Cortex of kidney (tissue), 1 donor: ENCODE measurements at places on chromosomes 7 and 10.

- no peak for DNase-seq
Observed at GRCh38 chr10:123149568-123150270, 1.8 kb downstream of the HMX2 start.

DNA sequence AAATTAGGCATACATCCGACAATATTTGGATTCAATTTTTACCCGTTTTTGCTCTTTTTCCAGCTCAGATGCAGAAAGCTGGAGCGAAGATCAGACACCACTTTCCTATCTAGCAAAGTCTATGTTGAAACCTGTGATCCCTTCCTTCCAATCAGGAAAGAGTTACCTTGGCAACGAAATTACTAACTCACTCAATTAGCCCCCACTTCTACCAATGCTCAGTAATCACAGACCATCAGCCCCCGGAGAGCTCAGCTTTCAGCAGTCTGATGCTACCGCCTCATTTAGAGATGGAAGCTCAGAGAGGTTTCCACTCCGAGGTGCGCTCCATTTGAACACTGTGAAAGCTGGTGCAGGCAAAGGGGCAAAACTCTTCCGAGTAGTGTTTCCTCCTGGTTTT is 6.7 kb downstream of the FRAT1 start:
- no peak for DNase-seq

- DNase-seq: no peak
Observed at GRCh38 chr10:70565556-70566514, 36.7 kb downstream of the PRF1 start.

DNA sequence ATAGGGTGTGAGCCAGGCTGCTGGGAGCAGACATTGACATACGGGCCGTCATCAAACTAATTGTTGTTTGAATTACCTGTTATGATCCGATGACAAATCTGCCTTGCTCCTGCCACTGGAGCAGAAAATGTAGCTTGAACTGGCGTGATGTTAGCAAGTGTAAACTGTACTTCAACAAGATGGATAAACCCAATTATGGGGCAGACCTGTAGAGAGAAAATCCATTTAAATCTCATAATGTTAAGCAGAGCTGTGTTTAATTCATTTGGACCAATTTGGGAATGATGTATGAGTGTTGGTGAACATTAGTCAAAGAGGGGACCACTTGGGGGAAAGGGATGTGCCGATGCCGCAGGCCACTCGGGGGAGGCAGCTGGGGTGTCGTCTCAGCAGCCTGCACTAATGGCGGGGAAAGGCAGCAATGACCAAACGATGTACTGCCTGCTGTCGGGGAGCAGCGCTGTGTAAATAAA is 27.4 kb downstream of the TCF7L2 start:
- DNase-seq: no peak

DNA sequence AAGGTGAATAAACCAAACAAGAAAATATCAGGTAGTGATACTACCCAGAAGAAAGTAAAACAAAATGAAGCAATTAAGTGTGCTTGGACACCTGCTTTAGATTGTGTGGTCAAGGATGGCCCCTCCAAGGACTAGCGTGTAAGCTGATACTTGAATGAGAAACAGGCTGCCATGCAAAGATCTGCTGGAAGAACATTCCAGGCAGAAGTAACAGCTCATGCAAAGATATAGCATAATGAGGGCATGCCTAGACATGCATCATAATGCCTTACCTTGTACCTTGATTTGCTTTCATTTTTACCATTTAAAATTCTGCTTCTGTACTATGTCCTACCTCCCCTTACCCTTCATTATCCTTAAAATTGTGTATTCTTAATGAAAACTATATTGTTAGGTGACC is 74.8 kb upstream of the HDAC9 start:
- DNase-seq: no peak

GRCh38 chr7:47317487-47317886 is 264.4 kb downstream of the TNS3 start:
- DNase-seq: no peak

- no peak for DNase-seq
Observed at GRCh38 chr7:4707980-4708411, 25.9 kb downstream of the FOXK1 start.

DNA sequence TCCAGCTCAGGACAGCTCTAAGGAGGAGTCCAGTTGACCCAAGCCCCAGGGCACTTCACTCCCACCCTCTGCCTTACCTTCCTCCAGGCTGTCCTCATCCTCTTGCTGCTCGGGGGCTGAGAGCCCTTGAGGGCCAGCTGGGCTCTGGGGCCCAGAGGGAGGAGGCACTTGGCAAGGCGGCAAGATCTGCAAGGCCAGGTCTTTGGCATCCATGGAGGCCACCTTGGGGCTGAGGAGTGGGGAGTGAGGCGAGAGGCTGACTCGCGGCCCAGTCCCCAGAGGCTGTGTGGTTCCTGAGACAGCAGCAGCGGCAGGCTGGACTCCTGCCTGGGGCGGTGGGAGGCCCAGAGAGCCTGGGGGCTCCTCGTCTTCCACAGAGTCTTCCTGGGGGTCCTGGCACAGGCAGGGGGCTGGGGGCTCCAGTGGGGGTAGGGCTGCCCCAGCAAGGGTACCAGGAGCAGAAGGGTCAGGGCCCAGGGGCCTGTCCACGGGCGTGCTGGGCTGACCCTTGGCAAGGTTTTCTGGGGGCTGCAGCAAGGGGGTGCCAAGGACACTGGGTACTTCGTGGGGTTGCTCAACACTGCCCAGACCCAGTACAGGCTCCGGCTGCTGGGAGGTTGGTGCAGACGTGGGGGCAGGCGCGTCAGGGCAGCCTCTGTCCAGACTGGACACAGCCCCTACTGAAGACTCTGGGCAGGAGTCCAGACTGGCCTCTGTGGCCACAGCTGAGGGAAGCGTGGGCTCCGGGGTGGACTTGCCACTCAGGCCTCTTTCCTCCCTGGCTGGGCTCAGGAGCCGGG is 6.5 kb downstream of the NACAD start:
- no peak for DNase-seq

- no peak for DNase-seq
Observed at GRCh38 chr7:130560972-130561371, 69.1 kb downstream of the MEST start.

DNA sequence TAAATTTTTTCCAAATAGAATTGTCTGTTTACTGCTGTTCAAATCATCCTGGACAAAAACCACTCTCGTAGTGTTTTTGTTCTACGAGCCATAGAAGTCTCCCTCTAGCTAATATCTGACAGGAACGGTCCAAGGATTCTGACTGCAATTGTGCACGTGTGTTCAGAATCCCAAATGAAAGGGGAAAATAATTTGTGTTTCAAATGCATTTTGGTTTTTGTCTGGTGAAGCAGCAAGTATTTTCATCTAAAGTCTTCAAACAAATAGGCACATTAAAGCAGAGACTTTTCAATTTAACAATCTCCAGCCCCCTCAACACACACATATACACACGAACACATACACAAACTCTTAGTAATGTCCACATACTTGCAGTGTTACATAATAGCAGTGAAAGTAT is 475 bp downstream of the NEUROD6 start:
- DNase-seq: no peak

DNA sequence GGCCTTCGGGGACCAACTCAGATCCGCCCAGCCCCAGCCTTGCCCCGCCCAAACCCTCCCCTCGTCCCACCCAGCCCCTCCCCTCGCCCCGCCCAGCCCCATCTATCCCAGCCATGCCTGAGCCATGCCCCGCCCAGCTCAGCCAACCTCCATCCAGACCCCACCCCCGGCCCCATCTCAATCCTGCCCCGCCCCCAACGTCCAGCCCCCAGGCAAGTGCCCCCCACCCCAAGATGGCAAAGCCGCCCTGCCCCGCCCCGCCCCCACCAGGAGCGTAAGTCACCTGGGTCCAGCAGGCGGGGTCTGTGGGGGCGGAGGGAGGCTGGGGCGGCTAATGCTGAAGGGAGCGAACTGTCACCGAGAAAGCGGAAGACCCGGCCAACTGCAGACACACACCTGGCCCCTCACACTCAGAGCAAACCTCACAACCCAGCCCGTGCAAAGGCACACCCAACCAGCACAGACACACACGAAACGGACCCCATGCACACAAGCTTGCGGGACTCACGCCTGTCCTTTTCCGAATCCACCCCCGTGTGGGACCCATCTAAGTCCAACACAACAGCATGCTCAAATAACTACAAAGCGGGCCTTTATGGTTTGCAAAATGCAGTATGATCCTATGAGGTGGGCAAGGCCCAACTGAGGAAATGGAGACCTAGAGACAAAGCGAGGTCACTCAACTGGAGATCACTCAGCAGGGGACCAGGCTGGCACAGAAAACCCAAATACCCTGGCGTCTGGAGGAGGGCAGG is 11.5 kb upstream of the OGA start:
- no peak for DNase-seq

GRCh38 chr10:8033812-8034465 is 20.5 kb upstream of the GATA3 start:
- DNase-seq: no peak

GRCh38 chr10:43327986-43328385 is 43.5 kb upstream of the FXYD4 start:
- DNase-seq: no peak

DNA sequence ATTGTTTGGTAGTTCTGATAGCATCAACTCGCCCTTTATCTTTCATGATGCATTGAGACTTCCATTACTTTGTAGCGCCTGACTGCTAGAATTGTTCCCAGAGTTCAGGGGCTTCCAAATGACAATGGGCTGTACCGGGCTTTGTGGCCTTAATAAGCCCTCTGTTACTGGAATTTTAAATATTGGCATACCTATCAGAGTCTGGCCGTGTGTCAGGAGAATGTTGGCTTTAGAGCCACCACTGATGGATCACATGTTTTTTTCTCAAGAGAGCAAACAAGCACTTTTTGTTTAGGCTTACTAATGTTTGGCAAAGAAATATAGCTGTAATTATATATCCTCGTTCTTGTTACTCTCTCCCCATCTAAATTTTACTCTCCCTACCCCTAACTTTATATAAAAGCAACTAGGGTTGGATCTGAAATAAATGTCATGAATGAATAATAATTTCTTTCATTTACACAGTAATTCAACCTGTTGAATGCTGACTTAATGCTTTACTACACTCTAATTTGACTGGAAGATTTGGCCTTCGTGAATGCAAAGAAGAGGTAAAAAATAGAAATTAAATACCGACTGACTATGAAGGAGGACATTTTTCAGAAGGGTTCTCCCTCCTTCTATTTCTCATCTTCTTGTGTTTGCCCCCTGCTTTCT is 396.7 kb downstream of the AUTS2 start:
- DNase-seq: no peak

GRCh38 chr7:74480861-74481417 is 27.2 kb downstream of the GTF2IRD1 start:
- DNase-seq: no peak

DNA sequence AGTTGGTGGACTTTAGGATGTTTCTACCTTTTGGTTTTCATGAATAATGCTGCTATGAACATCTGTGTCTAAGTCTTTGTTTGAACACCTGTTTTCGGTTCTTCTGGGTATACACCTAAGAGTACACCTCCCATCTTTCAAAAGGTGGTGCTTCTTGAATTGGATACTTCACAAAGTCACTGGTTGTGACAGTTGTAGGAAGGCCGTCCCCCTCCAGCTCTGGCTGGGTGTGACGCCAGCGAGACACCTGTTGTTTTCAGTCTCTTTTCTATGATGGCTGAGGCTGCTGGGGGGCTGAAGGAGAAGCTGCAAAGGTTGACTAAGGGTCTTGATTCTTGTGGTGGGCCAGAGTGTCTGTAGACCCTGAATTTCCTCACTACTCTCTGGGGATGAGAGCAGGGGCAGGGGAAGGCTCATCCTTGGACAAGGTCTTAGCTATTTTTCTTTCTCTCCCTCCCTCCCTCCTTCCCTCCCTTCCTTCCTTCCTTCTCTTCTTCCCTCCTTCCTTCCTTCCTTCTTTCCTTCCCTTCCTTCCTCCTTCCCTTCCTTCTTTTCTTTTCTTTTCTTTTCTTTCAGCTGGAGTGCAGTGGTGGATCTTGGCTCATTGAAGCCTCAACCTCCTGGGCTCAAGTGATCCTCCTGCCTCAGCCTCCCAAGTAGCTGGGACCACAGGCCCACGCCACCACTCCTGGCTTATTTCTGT is 5.6 kb downstream of the NEURL1 start:
- DNase-seq: no peak

DNA sequence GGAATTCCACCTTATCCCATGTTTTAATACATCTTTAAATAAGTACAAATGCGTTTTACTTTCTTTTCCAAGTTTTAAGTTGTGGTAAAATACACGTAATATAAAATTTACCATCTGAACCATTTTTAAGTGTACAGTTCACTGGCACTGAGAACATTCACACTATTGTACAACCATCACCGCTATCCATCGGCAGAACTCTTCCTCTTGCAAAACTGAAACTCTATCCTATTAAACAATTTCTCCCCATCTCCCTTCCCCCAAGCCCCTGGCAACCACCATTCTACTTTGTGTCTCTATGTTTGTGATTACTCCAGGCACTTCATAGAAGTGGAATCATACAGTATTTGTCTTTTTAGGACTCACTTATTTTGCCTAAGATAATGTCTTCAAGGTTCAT is 33.8 kb downstream of the HIP1 start:
- DNase-seq: no peak

DNA sequence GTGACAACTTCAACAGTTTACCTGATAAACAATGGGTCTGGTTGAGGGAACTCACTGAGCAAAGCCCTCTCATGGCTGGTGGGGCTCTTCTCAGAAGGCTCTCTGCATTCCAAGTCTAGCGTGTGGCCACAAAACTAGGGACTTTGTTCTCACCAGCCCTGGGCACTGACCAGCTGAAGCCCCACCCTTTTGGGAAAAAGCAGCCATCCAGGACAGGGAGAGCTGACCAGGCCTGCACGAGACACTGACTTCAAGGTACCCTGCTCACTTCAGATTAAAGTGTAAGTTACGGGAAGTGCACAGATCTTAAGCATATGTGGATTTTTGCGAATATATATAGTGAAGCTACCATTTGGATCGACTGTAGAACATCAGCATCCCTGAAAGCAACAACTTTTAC is 67.4 kb upstream of the LRRC4 start:
- no peak for DNase-seq

DNA sequence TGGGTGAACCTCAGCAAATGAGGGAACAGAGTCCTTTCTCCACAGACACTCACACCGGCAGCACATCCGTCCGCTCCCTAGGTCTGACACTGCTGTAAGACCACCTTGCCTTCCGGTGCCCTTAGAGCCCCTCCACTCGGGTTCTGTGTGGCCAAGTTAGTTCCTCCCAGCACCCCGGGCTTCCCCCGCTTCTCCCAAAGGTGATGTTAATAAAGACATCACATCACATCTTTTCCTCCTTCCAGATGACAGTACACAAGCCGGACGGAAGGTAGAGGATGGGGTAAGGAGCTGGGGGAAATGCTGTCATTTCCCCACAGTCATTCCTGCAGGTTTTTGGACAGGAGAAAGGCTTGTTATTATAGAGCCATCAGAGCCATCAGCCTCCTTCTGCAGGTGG is 42.3 kb downstream of the OAT start:
- DNase-seq: no peak

GRCh38 chr7:36668750-36669149 is 55.5 kb downstream of the AOAH start:
- no peak for DNase-seq

GRCh38 chr10:33015761-33016547 is 57.9 kb upstream of the ITGB1 start:
- DNase-seq: no peak

- no peak for DNase-seq
Observed at GRCh38 chr10:570628-571163, 118.8 kb downstream of the DIP2C start.

GRCh38 chr10:85916286-85916685 is 450.3 kb downstream of the GRID1 start:
- no peak for DNase-seq
